ENCODE measurements at places on chromosomes 16 and 17.

DNA sequence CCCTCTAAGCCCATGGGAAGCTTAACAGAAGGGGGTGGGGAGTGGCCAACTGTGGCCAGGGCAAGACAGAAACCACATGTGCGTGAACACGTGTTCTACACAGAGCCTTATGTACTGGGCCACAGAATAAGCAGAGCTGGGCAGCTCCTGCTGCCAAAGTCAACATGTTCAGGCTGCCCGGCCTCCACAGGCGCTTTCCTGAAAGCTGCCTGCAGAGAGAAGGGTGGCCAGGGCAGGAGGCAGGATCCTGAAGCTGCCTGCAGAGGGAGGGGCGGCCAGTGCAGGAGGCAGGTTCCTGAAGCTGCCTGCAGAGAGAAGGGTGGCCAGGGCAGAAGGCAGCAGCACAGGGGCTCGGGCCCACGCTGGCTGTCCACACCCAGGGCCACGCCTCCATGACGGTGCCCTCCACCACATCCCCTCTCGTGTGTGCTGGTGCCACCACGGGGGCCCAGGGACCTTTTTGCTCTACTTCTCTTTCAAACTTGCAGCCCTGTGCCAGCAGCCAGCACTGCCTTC is 79.5 kb downstream of the ANKRD11 start:
- peak; percentile 44 for DNase-seq

- DNase-seq = peak; percentile 45
These were observed 239.4 kb downstream of the MRTFB start for GRCh38 chr16:14310519-14310991.

DNA sequence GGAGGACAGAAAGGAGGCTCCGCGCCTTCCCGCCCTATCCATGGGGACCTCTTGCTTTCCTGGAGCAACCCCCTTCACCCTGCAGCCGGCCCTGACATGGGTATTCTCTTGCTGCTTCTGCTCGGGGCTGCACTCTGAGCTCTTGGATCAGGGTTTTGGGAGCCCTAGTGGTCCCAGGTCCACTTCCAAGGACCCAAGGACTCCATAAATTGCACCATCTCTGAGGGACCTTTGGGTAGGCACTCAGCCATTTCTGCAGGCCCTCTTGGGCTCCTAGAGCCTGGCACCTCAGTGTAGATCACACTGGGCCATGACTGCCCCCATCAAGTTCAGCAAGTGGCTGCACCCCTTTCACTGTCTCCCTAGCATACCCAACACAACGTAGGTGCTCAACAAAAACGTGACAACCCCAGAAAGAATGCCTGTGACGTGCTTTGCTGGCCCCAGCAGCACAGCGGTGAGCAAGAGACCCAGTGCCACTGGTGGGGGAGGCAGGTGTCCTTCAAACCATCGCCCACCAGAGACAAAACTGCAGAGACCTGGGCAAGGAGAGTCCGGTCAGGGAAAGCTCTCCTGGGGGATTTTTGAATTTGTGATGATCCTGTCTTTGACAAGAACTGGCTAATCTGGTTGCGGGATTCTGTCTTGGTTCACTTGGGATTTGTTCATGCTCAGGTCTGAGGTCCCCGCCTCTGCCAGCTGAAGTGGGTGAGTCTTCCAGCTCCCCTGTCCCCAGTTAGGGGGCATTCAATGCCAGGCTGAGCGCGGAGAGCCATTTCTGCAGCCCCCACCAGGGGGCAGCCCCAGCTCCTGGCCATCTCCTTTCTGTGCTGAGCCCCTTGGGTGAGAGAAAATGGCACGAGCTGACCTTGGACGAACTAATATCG is 2.5 kb upstream of the RAB11FIP4 start:
- DNase-seq = peak; percentile 75

GRCh38 chr17:50697062-50697461 is 10.7 kb downstream of the ANKRD40 start:
- no peak for DNase-seq

- no peak for DNase-seq
These were observed 201.3 kb downstream of the XYLT1 start for GRCh38 chr16:17269439-17269838.

GRCh38 chr16:11321662-11322061 is 23.6 kb upstream of the RMI2 start:
- no peak for DNase-seq

GRCh38 chr17:8685381-8685780 is 54.9 kb upstream of the MYH10 start:
- no peak for DNase-seq

DNA sequence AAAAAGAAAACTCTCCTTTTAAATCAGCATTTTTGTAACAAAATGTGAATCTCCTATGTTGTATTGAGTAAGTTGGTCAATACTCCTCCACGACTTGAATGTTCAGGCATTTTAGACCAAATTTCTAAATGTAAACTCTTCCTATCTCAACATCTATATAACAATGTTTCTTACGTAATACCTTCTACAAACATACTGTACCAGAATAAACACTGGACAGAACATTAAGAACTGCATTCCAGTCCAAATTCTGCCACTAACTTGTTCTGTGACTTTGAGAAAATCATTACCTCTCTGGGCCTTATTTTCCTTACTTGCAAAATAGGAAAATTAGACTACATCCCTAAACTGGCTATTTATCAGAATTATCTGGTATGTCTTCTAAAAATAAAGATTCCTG is 40.1 kb downstream of the AKAP10 start:
- DNase-seq = no peak

DNA sequence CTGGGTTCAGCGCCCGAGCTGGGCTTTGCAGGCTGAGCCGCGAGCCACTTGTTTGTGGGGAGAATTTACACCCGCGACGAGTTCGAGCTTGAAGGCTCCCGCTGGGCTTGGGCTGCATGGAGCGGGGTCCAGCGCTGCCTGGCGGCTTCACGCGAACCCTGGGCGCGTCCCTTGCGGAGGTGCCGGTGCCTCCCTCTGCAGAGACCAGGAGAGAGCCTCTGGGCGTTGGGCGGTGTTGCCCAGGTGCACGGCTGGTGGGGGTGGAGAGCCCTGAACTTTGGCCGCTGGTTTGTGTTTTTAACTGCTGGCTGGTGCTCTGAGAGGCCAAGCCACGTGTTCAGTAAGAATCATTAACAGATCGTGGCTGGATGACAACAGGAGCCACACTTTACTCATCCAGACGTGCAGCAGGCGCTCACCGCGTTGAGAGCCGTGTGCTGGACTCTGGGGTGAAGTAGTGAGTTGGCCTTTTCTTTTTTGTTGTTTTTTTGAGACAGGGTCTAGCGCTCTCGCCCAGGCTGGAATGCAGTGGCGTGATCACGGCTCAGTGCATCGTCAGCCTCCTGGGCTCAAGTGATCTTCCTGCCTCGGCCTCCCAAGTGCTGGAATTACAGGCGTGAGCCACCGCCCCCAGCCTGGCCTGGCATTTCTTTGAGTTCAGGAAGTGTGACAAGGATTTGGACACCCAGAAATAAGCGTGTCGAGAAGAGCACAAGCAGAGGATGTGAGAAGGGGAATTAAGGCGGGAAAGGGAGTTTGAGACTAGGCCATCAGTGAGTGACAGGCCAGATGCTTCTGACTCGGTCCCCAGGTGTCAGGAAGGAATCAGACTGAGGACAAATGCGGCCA is 827 bp downstream of the CDK10 start:
- peak; percentile 71 for DNase-seq

DNA sequence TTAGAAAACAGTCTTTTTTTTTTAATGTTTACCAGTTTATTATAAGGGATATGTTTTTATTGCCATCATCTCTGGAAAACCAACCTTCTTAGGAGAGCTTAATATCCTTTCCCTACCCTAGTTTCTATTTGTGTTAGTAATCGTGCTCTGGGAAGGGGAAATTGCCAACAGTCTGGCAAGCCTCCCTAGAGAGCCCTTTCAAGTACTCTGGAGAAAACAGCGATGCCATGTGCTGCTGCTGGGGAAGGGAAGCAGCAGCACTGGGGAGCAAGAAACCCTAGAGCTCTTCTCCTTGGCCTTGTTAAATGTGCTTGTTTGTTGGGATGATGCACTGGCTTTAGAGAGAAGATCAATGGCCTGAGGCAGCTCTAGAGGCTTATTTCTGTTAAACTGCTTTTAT is 10.3 kb downstream of the RETREG3 start:
- no peak for DNase-seq

DNA sequence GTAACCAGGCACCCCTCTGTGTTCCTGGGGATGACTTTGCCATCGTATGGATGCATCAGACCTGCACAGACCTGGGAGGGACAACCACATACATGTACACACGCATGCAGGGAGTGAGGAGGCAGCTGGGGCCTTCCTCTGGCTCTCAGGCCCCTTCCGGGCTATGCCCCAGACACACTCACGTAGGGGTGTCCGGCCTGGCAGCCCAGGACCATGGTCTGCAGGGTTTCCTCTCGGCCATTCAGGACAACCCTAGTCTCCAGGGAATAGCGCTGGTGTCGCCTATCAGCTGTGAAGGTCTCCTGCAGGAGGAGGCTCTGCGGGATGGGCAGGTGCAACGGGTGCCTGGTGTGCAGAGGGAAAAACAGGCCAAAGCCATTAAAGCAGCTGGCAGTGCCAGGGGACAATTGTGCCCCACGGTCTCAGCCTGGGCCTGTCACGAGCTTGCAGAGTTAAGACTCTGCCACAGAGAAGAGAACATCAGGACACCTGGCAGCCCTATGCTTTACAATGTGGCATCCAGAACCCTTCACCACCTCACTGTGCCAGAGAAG is 101.4 kb downstream of the RMI2 start:
- DNase-seq = no peak
